ENCODE measurements at places on chromosomes 16 and 17.

DNA sequence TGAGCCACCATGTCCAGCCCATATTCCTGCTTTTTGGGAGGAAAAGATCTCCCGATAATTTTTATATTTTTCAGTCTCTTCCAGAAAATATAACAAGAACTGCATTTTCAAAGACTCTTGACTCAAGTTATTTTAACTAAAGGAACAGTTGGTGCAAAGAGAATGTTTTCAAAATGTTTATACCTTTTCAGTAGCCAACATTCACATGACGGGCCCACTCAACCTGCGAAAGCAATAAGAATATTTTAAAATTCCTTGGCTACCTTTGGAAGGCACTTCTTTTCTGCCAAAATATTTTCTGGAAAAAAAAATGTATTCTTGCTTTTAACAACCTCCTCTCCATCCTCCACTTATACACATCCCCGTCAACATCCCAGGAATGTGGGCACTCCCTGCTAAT lies 140.3 kb downstream of the ZNF18 start:
- H3K27ac ChIP-seq = no peak overlapping the region
- no peaks in the 10 kb centered on the region for H3K36me3 ChIP-seq

DNA sequence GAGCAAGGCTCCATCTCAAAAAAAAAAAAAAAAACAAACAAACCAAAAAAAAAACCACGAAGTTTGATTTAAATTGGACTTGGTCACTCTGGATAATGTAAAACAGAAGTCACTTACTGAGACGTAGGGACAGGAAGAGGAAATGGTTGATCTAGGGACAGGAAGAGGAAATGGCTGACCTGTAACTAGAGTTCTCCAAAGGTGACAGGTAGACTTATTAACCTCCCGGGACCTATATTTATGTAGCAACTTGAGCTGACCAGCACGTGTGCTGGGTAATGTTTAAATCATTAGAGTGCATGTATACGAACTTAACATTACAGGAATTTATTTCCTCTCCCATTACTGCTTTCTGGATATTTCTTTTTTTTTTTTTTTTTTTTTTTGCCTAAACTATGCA lies 81.5 kb upstream of the DHX40 start:
- no peaks in the 10 kb centered on the region for H3K4me1 ChIP-seq
- DNase-seq = no peak
- peaks cover 45% of the 10 kb centered on the region for H3K27me3 ChIP-seq
- no peaks in the 10 kb centered on the region for H3K36me3 ChIP-seq

DNA sequence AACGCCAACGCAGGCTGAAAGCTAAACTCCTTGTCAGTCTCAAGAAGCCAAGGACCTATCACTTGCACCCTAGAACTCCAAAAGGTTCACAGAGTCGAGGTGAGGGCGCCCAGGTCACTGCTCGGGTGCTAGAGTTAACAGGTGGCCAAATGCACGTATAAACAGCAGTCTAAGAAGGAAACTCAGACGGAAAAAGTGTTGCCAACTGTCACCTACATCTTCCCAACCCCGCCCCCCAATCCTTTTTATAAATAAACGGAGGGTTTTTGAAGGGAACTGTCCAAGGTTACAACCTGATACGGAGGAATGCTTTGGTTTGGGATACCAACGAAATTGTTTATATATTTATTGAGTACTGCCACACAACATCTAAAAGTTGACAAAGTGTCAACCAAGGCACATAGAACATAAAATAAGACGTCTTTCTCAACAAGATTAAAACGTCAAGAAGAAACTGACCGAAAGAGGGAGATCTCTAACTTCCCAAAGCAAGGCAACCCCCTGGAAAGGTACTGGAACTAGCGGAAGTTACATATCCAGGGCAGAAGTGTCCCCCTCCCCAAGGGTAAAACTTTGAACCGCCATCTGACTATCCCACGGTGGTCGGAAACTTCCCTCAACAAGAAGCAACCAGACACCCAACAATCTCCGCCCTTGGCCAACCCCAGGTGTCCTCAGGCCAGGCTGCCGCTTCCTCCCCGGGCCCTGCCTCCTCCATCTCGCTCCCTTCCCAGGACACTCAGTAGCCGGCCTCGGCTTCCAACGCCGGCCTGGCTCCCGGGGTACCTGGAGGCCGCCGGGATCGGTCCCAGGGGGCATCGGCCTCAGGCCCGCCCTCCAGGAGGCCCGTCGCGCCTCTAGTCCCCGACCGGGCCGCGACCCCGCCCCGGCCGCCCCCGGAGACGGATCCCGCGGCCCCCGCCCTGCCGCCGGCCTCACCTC lies 982 bp downstream of the SPAG9 start:
- H3K36me3 ChIP-seq = peaks cover 2% of the 10 kb centered on the region
- peak; percentile 85 for DNase-seq

GRCh38 chr16:84239141-84239769 lies 557 bp downstream of the KCNG4 start:
- H3K4me3 ChIP-seq = no peak overlapping the region
- peaks cover 79% of the 10 kb centered on the region for H3K27me3 ChIP-seq
- H3K4me1 ChIP-seq = no peaks in the 10 kb centered on the region

- no peak for DNase-seq
- H3K27ac ChIP-seq = no peak overlapping the region
- H3K27me3 ChIP-seq = peaks cover 90% of the 10 kb centered on the region
- H3K4me3 ChIP-seq = peak overlapping the region; percentile 37
- peaks cover 52% of the 10 kb centered on the region for H3K4me1 ChIP-seq
- H3K36me3 ChIP-seq = peaks cover 1% of the 10 kb centered on the region
These were observed 3.1 kb upstream of the LHX1 start for GRCh38 chr17:36934144-36934691.

GRCh38 chr17:78618264-78619066 lies 41.3 kb upstream of the DNAH17 start:
- peaks cover 20% of the 10 kb centered on the region for H3K4me1 ChIP-seq
- no peak overlapping the region for H3K4me3 ChIP-seq
- DNase-seq = no peak
- H3K27ac ChIP-seq = no peak overlapping the region

DNA sequence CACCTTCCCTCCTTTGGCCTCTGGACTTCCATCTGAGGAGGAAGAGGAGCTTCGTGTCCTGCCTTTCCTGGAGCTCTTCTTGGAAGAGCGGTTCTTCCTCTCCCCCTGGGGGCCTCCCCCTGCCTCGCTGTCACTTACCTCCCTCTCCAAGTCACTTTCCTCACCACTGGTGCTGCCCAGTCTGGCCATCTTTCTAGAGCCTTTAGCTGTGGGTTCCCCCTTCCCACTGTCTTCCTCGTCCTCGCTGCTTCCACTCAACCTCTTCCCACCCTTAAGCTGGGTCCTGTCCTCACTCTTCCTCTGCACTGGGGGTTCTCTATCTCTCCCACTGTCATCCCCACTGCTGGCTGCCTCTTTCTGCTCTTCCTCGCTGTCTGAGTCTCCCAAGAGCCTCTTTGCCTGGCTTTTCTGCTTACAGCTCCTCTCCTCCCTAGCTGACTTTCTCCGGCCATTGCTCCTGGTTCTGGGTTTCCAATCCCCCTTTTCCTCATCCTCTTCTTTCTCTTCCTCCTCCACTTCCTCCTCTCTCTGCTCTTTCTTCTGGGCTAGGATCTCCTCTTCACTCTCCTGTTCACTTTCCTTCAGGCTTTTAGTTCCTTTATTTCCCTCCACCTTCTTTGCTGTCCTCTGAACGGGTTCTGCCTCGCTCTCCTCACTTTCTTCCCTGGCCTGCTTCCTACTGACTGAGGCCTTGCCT lies 1.4 kb downstream of the HIRIP3 start:
- peak overlapping the region; percentile 99 for H3K4me3 ChIP-seq
- H3K4me1 ChIP-seq = peaks cover 23% of the 10 kb centered on the region
- DNase-seq = no peak
- H3K36me3 ChIP-seq = peaks cover 9% of the 10 kb centered on the region
- H3K27ac ChIP-seq = peak overlapping the region; percentile 95
- H3K27me3 ChIP-seq = no peaks in the 10 kb centered on the region

GRCh38 chr17:19796457-19796856 lies 48.4 kb upstream of the ALDH3A1 start:
- no peak overlapping the region for H3K27ac ChIP-seq
- H3K4me1 ChIP-seq = no peaks in the 10 kb centered on the region
- H3K27me3 ChIP-seq = no peaks in the 10 kb centered on the region
- peaks cover 80% of the 10 kb centered on the region for H3K36me3 ChIP-seq
- no peak overlapping the region for H3K4me3 ChIP-seq
- no peak for DNase-seq

- H3K36me3 ChIP-seq = no peaks in the 10 kb centered on the region
- no peak for DNase-seq
- H3K4me1 ChIP-seq = no peaks in the 10 kb centered on the region
These were observed 31.9 kb upstream of the NUDT7 start for GRCh38 chr16:77690416-77690815.

Measured in osteocyte (in vitro differentiated cells).